ENCODE measurements at places on chromosomes 7 and 10. TPM values are rescaled to one million over a fixed set of nuclear protein-coding genes. Genes with fewer than 3 reads are reported as not detected.

The GET4 gene
- total RNA-seq = 17.1 TPM

The HEPACAM2 gene
- total RNA-seq = not detected

The OR9A2 gene
- not detected for total RNA-seq

The ASIC3 gene
- total RNA-seq = 0.47 TPM

The GPR146 gene
- total RNA-seq = 18.6 TPM

The SPDYE16 gene
- not detected for total RNA-seq

The SPAG6 gene
- total RNA-seq = not detected

The SPDYE1 gene
- total RNA-seq = not detected

The AUTS2 gene
- 2.9 TPM for total RNA-seq

The IKZF1 gene
- total RNA-seq = not detected

The CCDC172 gene
- not detected for total RNA-seq

The TEX36 gene
- total RNA-seq = not detected

The BICC1 gene
- total RNA-seq = 99.4 TPM

The RSPH10B2 gene
- not detected for total RNA-seq

The UCMA gene
- total RNA-seq = not detected

The SFTPA1 gene
- total RNA-seq = not detected

The CDH23 gene
- total RNA-seq = under 0.01 TPM

The EFCAB10 gene
- not detected for total RNA-seq

The DYNC1I1 gene
- not detected for total RNA-seq

The AKR1B15 gene
- total RNA-seq = not detected

The MYL10 gene
- not detected for total RNA-seq

The AEBP1 gene
- 74.7 TPM for total RNA-seq

The SERPINE1 gene
- 1,123 TPM for total RNA-seq

The GRID2IP gene
- 0.09 TPM for total RNA-seq

The USP6NL gene
- total RNA-seq = 6.1 TPM

The SMKR1 gene
- not detected for total RNA-seq

The C10orf105 gene
- total RNA-seq = 0.12 TPM

The BTBD16 gene
- not detected for total RNA-seq

The ADD3 gene
- 232 TPM for total RNA-seq

The SH2D4B gene
- total RNA-seq = not detected

The RNF148 gene
- total RNA-seq = 0.43 TPM

The RASA4B gene
- 10.6 TPM for total RNA-seq

The SMO gene
- 18.9 TPM for total RNA-seq

The MINDY4 gene
- 5.9 TPM for total RNA-seq

Data from pericardium fibroblast (primary cell).